ENCODE measurements at places on chromosomes 3 and 15.
A peak's percentile ranks its signal among the peaks of the same experiment; 100 is the strongest.

- DNase-seq, result no peak
These were observed 85.9 kb upstream of the FNDC3B start for GRCh38 chr3:171953301-171954022.

GRCh38 chr3:126136428-126137220 lies 43.8 kb downstream of the ALDH1L1 start:
- DNase-seq, result no peak

DNA sequence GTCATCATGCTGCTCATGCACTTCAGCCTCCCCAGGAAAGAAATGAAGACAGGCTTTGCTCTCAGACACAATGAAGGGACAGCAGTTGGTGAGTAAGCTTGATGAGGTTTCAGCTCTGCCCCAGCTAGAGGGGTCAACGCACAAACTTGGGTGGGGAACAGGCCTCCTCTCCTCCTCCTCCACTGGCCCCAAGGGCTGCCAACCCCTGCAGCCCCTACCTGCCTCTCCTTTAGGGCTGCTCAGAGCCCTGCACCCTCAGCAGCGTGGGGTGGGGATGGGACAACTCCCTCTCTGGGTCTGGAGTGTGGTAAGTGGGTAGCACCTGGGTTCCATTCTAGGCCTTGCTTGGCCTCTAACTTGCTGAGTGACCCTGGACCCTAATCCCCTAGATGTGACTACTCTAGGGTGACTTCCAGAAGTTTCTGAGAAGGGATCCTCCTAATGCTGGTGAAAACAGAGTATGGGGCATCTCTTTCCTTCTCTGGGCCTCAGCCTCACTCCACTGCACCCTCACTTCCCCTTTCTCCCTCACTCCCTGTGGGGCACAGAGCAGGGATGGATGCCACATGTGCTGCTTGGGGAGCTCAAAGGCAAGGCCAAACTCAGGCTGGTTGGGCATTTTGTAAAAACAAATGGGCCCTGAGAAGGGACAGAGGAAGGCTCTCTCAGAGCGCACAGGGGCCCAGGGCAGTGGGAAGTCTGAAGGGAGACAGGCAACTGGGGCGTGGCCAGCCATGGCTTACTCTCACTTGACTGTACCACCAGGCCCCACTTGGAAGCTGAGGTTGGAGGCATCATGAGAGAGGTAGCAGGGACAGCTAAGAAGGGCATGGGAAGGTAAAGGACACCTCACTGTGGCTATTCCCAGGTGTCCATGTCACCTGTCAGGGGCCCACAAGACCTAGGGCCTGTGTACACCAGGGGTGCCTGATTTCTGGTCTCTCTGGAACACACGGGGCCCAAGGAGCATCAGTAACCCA lies 64.0 kb downstream of the SYNM start:
- no peak for DNase-seq

GRCh38 chr3:184259878-184260723 lies 1.3 kb downstream of the CAMK2N2 start:
- DNase-seq, result peak; percentile 61

DNA sequence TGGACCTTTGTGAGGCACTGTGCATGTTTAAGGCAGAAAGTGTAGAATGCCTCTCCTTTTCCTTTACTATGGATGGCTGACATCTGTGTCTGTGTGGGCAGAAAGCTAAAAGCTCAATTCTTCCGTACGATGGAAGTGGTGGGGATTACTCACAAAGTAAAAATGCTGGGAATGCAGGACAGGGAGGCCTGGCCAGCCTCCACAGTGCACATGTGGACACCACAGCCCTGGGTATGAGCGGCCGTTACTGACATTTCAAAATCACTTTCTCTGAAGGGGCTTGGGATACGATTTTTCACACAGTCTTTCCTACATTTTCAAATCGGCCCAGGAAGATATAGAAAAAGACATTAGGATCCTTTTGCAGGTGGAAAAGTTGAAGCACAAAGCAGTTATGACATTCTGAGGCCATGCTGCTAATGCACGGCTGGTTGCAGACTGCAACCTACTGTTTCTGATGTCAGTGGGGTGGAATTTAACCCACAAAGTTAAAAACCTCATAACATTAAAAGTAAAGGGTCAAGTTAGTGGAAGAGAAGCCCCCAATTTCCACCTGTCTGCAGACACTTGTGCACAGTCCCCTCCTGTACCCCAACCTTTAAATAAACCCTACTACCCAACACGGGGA lies 27.9 kb downstream of the EHD4 start:
- DNase-seq, result no peak

DNA sequence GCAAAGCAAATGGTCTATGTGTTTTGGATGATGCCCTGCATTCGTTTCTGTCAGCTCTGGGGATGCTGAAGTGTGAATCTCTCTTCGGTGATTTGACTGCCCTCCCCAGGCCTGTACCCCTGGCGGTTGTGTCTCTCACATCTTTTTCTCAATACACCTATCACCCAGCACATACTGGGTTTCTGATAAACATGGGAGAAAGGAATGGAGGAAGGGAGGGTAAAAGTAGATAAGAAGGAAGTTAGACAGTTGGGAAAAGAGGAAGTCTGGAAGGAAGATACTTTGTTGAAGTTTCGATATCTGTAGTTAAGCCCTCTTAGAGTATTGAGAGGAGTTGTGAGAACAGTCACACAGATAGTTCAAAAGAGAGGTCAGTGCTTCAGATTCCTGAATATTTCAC lies 35.8 kb upstream of the LRTM1 start:
- no peak for DNase-seq

GRCh38 chr3:160602259-160602658 lies 36.9 kb upstream of the KPNA4 start:
- DNase-seq, result no peak

DNA sequence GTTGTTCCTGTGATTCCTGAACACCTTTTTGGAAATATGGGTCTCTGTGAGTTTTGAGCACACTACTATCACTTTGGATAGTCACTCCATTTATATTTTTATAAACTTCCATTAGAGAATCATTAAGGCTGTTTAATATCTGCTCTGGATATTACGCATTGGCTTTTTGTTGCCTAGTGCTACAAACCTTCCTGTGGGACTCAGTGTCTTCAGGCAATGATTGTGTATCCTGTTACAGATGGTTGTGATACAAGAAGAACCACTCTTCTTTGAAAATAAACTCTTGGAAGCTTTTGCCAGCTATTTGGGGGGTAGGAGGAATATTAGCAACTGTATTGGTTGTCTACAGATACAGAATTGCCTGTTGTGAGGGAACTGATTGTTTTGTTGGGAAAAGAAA lies 15.6 kb downstream of the GCSAM start:
- DNase-seq, result no peak

DNA sequence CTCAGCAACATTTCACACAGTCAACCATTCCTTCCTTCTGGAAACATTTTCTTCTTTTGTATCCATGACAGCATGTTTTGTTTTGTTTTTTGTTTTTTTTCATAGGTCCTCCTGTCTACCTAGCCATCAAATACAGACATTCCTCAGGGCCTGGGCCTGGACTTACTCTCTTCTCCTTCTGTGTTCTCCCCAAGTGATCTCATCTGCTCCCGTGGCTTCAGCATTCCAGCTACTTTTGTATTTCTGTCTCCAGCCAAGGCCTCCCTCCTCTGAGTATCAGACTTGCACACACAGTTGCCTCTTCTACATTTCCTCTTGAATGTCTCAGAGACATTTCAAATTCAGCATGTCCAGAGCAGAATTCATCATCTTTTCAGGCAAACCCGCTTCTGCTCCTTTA lies 82.4 kb downstream of the HCN4 start:
- DNase-seq, result no peak

GRCh38 chr3:137081711-137082110 lies 123.9 kb downstream of the IL20RB start:
- no peak for DNase-seq

DNA sequence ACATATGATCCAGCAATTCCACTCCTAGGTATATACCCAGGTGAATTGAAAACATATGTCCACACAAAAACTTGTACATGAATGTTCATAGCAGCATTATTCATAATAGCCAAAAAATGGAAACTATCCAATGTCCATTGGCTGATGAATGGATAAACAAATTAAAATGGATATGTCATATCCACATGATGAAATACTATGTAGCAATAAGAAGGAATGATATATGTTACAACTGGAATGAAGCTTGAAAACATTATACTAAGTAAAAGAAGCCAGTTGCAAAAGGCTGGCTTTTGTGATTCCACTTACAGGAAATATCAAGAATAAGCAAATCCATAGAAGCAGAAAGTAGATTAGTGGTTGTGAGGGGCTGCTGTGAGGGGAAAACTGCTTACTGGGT lies 33.7 kb downstream of the BNC1 start:
- no peak for DNase-seq

- DNase-seq, result no peak
These were observed 10.3 kb downstream of the DZIP3 start for GRCh38 chr3:108599677-108600409.

- no peak for DNase-seq
These were observed 107.0 kb upstream of the RORA start for GRCh38 chr15:61336026-61336638.

- DNase-seq, result no peak
These were observed 256.2 kb upstream of the IL12A start for GRCh38 chr3:159732172-159733111.

DNA sequence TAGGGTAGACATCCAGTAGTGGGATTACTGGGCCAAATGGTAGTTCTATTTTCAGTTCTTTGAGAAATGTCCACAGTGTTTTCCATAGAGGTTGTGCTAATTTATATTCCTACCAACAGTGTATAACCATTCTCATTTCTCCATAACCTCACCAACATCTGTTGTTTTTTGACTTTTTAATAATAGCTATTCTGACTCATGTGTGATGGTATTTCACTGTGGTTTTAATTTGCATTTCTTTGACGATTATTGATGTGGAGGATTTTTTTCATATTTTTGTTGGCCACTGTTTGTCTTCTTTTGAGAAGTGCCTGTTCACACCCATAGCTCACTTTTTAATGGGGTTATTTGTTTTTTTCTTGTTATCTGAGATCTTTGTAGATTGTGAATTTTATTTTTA lies 125.2 kb downstream of the CFAP20DC start:
- no peak for DNase-seq

GRCh38 chr15:86347245-86347644 lies 267.6 kb downstream of the AGBL1 start:
- no peak for DNase-seq

- no peak for DNase-seq
These were observed 5.0 kb downstream of the CFAP100 start for GRCh38 chr3:126399756-126400155.

DNA sequence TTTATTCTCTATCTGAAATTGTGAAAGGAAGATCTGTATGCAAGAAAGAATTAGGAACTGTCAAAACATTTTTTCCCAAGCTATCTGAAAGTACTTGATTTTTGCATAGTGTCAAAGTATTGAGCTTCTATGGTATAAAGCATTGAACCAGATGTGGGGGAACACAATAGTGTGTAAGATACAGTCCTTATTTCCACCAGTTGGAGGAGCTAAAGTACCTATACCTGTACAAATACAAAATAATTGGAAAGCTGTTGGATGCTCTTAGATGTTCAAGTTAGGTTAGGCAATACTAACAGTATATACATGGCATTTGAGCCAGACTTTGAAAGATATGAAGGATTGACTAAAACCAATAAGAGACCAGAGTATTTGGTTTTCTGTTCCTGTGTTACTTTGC lies 148.4 kb downstream of the B3GALNT1 start:
- DNase-seq, result no peak

DNA sequence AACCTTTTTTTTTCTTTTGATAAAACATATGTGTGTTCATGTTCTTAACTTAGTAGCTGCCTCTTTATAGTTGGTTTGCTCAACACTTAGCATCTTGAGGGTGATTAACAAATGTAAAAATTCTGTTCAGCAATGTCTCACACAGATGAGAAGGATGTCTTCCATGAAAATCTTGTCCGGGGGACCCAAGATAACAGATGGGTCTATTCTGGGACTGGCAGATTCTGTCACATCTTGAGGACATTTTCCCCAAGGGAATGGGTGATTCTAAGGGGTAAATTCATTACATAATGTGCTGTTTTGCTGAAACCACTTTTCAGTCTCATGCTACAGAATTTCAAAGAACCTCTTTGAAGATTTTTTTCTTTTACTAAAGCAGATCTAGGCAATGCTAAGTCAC lies 342.2 kb downstream of the IGSF11 start:
- DNase-seq, result no peak

DNA sequence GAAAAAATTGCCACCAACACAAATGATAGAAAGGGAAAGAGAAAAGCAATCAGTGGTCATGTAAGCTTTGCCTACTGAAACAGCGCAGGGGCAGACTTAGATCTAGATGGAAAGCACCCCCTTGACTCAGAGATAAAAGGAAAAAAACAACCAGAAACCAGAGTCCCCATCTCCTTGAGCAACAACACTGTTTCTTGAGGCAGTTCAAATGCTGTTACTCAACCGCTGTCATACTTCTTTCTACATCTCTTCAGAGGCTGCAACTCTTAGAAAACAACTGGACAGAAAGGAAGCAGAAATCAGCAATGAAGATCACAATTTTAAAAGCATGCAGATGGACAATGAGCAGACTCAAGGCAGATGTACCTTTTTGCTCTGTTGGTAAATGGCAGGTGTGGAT lies 36.5 kb downstream of the FSIP1 start:
- no peak for DNase-seq

GRCh38 chr3:4845882-4846281 lies 133.4 kb upstream of the BHLHE40 start:
- DNase-seq, result no peak

GRCh38 chr3:171700157-171700556 lies 110.1 kb downstream of the PLD1 start:
- no peak for DNase-seq

GRCh38 chr15:90388462-90389380 lies 679 bp downstream of the IQGAP1 start:
- peak; percentile 78 for DNase-seq

- DNase-seq, result no peak
These were observed 13.9 kb downstream of the YEATS2 start for GRCh38 chr3:183711516-183711915.

GRCh38 chr3:120645083-120645845 lies 36.8 kb downstream of the HGD start:
- DNase-seq, result no peak

- no peak for DNase-seq
These were observed 127.4 kb downstream of the PCCB start for GRCh38 chr3:136377508-136377907.

- no peak for DNase-seq
These were observed 14.4 kb downstream of the NR2F2 start for GRCh38 chr15:96344706-96345559.

- DNase-seq, result no peak
These were observed 195.9 kb downstream of the EPHB1 start for GRCh38 chr3:134991003-134991402.

DNA sequence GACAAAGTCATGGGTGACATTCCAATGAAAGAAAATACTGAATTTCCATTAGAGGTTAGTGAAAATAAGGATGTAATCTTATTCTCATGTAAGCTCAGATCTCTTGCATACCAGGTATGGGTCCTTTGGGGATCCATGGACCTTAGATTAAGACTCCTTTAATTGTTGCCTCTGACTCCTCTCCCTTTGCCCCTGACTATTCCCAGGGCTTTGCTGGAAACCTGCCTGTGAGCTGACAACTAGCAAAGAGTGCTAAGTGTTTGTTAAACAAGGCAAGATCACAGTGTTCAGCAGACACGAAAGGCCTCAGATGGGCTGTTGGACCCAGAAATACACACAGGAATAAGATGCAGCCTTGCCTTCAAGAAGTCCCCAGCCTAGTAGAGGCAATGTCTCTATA lies 32.1 kb downstream of the ACKR2 start:
- no peak for DNase-seq
